ENCODE measurements at places on chromosomes 7 and 10.

- no peak for DNase-seq
Measured at GRCh38 chr7:78018641-78019446, 220.3 kb downstream of the PHTF2 start.

GRCh38 chr7:129271500-129272355 is 46.9 kb downstream of the AHCYL2 start:
- no peak for DNase-seq

GRCh38 chr7:121837462-121837861 is 35.5 kb upstream of the PTPRZ1 start:
- no peak for DNase-seq

DNA sequence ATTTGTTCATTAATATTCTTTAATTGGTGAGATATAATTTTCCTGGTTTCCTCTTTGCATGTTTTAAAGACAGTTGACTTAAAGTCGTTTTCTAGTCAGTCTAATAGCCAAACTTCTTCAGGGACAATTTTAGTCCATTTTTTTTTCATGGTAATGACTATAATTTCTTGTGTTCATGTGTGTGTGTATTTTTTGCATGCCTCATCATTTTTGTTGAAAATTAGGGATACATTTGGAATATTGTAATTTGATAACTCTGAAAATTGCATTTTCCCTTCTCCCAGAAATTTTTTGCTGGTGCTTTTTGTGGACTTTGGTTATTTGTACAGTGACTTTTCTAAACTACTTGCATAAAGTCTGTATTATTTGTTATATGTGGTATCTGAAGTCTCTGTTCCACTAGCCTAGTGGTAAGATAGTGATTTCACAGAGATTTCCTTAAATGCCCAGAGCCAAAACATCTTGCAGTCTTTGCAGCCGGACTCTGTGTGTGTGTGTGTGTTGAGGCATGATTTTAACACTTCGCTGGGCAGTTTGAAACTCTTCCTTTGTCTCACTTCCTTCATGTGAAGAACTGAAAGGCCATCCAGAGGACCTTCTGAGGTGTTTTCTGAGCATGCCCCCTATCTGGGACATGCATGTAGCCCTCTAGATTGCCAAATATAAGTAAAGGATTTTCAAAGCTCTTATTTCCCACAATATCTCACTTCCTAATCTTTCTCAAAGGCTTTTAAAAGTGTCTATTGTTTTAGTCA is 40.9 kb upstream of the ZNF365 start:
- no peak for DNase-seq

DNA sequence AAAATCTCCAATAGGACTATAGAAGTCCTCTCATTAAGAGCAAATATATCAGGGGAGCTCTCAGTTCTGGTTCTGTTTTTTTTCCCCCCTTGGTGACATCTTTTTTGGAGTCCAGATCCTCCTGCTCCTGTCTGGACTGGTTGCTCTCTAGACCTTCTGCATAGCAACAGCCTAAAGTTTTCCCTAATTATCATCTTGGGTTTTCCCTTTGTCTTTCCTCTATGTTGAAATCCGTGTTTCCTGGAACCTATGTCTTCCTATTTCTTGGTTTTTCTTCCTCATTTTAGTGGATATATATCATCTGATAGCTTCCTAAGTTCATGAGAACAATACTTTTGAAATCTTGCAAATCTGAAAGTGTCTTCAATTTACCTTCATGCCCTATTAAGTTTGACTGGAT is 29.7 kb upstream of the MTERF1 start:
- DNase-seq: no peak

- DNase-seq: no peak
Measured at GRCh38 chr10:115295213-115295805, 202.1 kb downstream of the ATRNL1 start.

GRCh38 chr7:148129023-148129422 is 461.5 kb upstream of the C7orf33 start:
- no peak for DNase-seq

All from NCI-H510A treated with DMSO at 0.1 percent for 48 hours (cell line).